ENCODE measurements at places on chromosomes 7 and 10. TPM values are rescaled to one million over a fixed set of nuclear protein-coding genes. Genes with fewer than 3 reads are reported as not detected.

NACAD gene
- polyA plus RNA-seq: not detected

CYP2C19 gene
- polyA plus RNA-seq: not detected

HYAL4 gene
- polyA plus RNA-seq: 0.61 TPM

GIMAP4 gene
- 0.24 TPM for polyA plus RNA-seq

HOXA5 gene
- polyA plus RNA-seq: not detected

Measured in GM12878 (cell line).